Bone marrow (tissue), 2 donors: ENCODE measurements at places on chromosomes 4 and X.

- DNase-seq = no peak
Measured at GRCh38 chr4:47907089-47907646, 7.2 kb downstream of the NFXL1 start.

DNA sequence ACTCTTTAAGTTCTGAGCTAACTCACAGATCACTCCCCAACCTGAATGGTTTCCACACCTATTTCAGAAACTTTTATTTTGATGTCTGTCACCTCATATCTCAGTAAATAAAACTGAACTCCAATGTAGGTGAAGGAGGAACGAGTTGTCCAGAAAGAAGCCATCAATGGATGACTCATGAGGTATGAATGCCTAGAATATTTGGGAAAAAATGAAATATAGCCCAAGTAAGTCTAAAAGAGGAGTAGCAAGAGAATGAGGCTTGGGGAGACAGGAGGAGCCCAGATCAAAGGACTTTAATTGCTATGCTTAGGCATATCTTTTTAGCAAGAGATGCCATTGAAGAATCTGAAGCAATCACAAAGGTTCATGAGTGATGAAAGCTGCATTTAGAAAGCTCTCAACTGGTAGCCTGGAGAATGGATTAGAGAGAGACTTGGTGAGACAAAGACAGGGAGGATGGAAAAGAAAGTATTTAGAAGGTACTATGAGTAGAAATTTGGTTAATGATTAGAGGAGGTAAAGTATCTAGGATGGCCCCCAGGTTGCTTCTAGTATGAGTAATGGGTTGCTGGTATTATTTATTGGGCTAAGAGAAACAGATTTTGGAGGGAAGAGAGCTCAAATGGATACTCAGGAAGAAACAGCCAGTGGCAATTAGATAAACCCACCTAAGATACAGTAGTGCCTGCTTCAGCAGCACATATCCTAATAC lies 39.4 kb downstream of the NOCT start:
- no peak for DNase-seq

- no peak for DNase-seq
Measured at GRCh38 chr4:101697266-101697665, 93.3 kb upstream of the BANK1 start.

GRCh38 chrX:154308108-154308946 lies 12.7 kb downstream of the TKTL1 start:
- no peak for DNase-seq

DNA sequence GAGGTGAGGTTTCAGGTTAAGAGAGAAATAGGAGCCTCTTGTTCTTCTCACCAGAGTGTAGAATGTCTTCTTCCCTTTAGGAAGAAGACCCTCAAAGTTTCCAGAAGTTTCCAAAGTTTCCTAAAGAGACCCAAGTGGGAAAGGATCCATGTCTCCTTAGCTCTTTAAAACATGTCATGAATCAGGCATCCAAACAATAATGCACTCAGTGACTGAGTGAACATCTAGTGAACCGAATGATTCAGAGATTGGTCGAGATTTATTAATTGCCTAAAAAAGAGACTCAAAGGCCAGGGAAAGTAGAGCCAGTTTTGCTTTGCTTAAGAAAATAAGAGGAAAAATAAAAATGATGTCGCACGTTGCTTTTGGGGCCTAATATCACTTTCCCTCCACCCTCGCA lies 29.4 kb downstream of the FGF5 start:
- DNase-seq = no peak

GRCh38 chr4:168411318-168412150 lies 68.8 kb downstream of the DDX60L start:
- no peak for DNase-seq

GRCh38 chrX:6917666-6918065 lies 229.8 kb upstream of the STS start:
- no peak for DNase-seq

DNA sequence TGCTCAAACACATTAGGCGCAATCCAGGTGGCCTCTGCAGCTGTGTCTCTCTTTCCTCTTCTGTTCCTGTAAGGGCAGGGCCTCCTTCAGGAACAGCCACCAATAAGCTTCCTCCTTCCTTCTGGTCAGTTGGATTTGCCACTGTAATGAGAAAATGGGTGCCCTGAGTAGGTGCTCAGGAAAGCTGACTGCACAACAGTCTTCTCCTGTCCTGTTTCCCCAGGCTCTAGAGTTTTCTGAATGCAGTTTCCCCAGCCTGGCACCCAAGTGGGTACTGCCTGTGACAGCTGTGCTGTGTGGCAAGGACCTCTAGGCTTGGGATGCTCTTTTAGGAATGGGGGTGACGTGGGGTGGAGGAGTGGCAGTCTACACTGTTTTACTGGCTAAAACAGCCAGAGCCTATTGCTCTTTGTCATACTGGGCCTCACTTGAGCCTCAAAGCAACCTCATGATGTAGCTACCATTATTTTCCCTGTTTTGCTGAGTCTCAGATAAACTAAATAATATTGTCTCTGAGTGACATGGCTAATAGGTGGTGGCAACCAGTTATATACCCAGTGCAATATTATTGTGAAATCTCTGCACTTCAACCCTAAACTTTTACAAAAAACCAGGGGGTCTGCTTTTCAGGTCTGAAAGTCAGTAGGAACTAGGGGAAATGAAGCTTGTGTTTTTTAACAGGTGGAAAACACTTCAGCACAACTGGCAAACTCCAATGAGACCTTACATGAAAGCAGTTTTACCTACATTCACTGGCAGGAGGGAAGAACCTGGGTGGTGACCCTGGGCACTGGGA lies 1.2 kb downstream of the CXCL2 start:
- no peak for DNase-seq

DNA sequence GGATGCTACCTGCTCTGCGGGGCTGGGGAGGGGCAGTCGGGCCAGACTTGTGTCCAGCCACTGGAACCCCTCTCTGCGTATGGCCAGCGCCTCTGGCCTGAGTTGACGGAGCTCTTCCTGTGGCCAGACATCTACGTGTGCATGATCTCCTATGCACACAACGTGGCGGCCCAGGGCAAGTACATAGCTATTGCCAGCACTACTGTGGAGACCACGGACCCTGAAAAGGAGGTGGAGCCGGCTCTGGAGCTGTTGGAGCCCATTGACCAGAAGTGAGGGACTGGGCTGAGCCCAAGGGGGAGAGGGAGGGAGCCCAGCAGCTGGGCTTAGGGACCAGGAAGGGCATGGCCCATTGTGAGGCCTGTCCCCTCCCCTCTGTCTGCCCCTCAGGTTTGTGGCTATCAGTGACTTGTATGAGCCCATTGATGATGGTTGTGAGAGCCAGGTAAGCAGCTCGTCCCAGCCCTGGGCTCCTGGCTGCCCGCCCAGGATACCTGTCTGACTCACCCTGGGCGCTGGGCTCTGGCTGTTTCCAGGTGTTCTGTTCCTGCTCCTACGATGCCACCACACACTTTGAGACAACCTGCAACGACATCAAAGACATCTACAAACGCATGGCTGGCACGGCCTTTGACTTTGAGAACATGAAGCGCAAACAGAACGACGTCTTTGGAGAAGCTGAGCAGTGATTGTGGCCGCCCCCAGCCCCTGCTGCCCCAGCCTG lies 1.8 kb upstream of the FAM50A start:
- no peak for DNase-seq

GRCh38 chr4:117550085-117550484 lies 464.7 kb upstream of the TRAM1L1 start:
- no peak for DNase-seq

- DNase-seq = no peak
Measured at GRCh38 chrX:39251995-39252394, 450.7 kb downstream of the MID1IP1 start.

DNA sequence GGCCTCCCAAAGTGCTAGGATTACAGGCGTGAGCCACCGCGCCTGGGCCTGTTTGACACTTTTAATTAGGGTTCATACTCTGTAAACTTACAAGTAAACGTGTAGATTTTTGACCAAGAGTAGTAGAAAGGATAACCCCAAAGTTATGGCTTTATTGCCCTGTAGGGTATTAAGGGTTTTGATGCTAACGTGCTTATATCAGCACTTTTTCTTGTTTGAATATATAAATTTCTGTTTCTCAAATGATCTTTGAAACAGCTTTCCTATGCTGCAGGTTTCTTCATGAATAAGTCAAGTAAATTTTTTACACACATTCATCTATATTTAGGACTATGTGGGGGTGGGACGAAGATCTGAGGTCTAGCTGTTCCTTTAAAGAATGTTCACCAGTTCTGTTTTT lies 29.3 kb upstream of the REPS2 start:
- no peak for DNase-seq

DNA sequence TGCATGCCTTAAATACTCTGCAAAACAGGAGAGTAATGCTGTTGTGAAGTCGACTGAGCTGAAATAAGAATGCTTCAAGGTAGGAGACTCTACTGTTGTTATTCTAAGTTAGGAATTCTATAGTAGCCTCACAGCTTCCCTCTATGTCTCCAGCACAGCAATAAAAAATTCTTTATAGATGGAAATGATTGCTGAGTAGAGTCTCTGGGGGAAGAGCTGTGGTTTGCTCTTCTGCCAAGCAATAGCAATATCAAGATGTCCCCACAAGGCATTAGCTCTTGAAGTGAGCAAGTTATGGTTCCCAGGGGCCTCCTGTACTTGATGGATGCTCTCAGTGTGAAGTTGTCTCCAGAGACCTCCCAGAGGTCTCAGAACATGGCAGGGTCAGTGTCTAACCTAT lies 880.6 kb upstream of the FRG1 start:
- DNase-seq = no peak

GRCh38 chr4:98030059-98030458 lies 113.2 kb downstream of the STPG2 start:
- DNase-seq = no peak

DNA sequence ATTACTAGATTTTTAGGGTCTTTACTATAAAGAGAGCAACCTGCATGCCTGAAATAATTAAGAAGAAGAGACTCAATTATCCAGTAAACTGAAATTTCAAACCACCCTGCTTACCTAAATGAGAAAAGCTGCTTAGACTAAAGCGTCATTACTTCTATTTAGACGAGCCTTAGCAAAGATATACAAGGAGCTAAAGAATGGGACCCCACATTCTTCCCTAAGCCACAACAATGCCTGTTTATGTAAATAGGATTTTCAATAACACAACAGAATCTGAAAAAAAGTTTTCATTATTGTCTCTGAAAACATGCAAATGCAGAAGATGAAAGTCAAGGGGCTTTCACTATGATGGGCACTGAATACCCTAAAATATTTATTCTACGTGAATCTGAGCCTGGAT lies 16.2 kb downstream of the GPC3 start:
- no peak for DNase-seq

GRCh38 chrX:41288641-41289040 lies 45.3 kb upstream of the DDX3X start:
- DNase-seq = no peak

DNA sequence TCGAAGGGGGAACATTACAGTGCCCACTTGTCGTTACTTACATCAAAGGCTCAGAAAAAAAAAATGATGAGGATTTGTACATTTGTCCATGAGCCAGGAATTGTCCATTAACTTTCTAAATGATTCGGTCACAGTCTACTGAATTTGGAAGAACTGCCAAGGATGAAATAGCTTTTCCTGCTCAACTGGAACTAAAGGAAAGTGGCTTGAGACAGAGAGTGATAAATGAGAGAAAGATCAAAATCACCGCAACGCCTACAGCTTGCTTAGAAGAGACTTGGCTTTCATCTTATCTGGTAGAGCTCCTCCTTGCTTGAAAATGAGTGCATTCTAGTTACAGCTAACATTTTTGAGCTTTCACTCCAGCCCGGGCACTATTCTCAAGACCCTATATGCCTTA lies 55.5 kb upstream of the ADGRG2 start:
- no peak for DNase-seq

DNA sequence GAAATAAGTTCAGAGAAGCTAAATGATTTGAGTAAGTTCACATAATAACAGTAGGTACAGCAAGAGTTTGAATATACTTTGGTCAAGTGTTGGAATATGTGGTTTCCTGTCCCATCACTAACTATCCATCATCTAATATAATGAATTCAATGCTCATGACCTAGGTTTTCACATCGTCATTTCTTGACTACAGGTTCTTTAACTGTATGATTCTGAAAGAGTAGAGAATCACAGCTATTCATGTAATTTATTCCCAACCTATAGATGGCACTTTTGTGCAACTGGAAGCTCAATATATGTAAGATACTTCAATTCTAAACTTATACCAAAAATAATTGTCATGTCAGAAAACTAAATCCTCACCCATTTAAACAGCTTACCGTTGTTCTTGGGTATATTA lies 53.1 kb downstream of the TIGD2 start:
- no peak for DNase-seq

GRCh38 chr4:86329431-86329830 lies 30.4 kb downstream of the MAPK10 start:
- DNase-seq = no peak

- no peak for DNase-seq
Measured at GRCh38 chr4:170666909-170667308, 577.2 kb upstream of the AADAT start.

- no peak for DNase-seq
Measured at GRCh38 chrX:136626891-136627290, 21.1 kb upstream of the CD40LG start.

DNA sequence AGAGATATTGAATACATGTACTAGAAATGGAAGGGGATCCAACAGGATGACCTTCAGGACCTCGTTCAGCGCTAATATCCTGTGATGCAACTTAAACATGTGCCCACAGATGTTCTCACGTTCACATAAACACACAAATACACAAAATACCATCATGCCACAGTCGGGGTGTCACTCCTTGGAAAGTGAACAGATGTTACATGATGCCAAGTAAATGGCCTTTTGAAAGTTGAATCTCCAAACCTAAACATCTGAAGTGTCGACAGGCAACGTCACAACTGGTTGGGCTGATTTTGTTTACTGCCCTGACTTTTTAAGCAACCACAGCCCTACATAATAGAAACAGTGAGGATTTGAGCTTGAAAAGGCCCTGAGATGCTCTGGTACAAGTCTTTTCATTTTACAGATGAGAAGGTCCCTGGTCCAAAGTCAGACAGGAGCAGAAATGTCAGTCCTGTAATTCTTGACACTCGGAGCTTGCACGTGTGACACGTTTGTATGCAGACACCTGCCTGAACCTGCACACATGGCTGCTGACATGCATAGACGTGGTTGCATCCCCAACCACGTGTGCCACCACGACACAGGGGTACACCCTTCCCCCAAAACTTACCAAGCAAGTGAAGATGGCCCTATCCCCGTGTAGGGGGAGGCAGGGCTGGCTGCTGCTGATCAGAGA lies 23.5 kb upstream of the BCORL1 start:
- DNase-seq = no peak

DNA sequence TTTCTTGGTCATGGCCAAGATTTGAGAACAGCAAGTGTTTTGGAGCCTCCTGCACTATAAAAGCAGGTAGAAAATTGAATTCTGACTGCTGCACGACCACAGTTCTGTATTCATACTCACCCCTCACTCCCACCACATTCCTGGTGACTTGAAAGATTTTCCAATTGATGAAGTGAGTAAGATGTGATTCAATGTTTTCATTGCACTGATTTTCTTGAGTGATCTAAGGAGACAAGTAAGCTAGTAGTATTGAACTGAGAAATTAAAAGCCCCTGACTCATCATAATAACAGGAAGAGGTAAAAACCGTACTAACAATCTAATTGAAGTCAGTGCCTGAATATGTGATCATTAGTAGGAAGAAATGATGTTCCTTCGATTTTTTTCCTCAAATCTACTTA lies 6.1 kb upstream of the SEC24D start:
- DNase-seq = no peak
